ENCODE measurements at places on chromosomes 7 and 10. TPM values are rescaled to one million over a fixed set of nuclear protein-coding genes. Genes with fewer than 3 reads are reported as not detected.

DNA sequence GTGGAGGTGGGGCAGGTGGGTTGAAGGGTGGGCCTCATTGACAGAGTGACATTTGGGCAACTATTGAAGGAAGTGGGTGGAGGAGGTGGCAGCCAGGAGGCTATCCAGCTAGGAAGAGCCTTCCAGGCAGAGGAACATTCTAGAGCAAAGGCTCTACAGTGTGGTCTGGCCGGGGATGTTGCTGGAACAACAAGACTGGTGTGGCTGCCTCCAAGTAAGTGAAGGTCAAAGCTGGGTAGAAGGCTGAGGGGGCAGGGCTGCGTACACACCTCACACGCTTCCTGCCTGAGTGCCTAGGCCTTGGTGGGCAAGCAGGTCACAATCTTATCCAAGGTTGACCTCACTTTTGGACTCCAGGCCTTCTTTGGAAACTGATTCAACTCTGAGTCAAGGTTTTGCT is 6.6 kb downstream of the CPA1 start:
- no peak overlapping the region for H3K4me3 ChIP-seq
- no peaks in the 10 kb centered on the region for H3K36me3 ChIP-seq
- H3K27ac ChIP-seq: no peak overlapping the region
- no peaks in the 10 kb centered on the region for H3K4me1 ChIP-seq

- H3K4me1 ChIP-seq: no peaks in the 10 kb centered on the region
- no peak for DNase-seq
- no peaks in the 10 kb centered on the region for H3K27me3 ChIP-seq
- no peak within 1 kb of the TSS for H3K4me3 ChIP-seq
Measured at GRCh38 chr7:31687024-31687748, at the start of gene PPP1R17. Gene PPP1R17, plus strand, starts transcription at chr7:31687215. Its CDS starts 5,227 bp downstream, at chr7:31692442.

- H3K4me3 ChIP-seq: no peak overlapping the region
- H3K36me3 ChIP-seq: no peaks in the 10 kb centered on the region
- DNase-seq: no peak
- no peak overlapping the region for H3K27ac ChIP-seq
- no peaks in the 10 kb centered on the region for H3K27me3 ChIP-seq
Measured at GRCh38 chr7:18771834-18772566, 276.5 kb downstream of the HDAC9 start.

- H3K4me1 ChIP-seq: no peaks in the 10 kb centered on the region
- no peak overlapping the region for H3K4me3 ChIP-seq
- no peaks in the 10 kb centered on the region for H3K36me3 ChIP-seq
- no peak for DNase-seq
- H3K27me3 ChIP-seq: no peaks in the 10 kb centered on the region
Measured at GRCh38 chr10:75291805-75292204, 56.0 kb upstream of the COMTD1 start.

- H3K4me1 ChIP-seq: no peaks in the 10 kb centered on the region
- H3K36me3 ChIP-seq: no peaks in the 10 kb centered on the region
- DNase-seq: no peak
- H3K27me3 ChIP-seq: no peaks in the 10 kb centered on the region
- no peak overlapping the region for H3K27ac ChIP-seq
Measured at GRCh38 chr7:101211501-101211900, 5.9 kb downstream of the PLOD3 start.

DNA sequence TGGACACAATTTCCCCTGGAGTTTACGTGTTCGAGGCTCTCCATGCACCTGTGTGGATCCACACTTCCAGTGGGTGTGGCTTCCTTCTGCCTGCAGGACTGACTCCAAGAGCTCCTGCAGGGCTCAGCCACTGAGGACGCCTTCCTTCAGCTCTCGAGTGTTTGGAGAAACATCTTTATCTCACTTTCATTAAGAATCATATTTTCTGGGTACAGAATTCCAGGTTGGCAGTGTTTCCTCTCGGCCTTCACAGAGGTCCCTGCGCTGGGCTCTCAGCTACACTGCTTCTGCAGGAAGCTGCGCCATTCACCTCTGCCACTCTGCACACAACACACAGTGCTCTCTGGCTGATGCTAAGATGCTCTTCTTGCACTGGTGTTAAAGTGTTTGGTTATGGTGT is 69.9 kb upstream of the NKX6-2 start:
- no peak overlapping the region for H3K27ac ChIP-seq
- peaks cover 34% of the 10 kb centered on the region for H3K27me3 ChIP-seq
- no peaks in the 10 kb centered on the region for H3K36me3 ChIP-seq
- H3K4me3 ChIP-seq: no peak overlapping the region

DNA sequence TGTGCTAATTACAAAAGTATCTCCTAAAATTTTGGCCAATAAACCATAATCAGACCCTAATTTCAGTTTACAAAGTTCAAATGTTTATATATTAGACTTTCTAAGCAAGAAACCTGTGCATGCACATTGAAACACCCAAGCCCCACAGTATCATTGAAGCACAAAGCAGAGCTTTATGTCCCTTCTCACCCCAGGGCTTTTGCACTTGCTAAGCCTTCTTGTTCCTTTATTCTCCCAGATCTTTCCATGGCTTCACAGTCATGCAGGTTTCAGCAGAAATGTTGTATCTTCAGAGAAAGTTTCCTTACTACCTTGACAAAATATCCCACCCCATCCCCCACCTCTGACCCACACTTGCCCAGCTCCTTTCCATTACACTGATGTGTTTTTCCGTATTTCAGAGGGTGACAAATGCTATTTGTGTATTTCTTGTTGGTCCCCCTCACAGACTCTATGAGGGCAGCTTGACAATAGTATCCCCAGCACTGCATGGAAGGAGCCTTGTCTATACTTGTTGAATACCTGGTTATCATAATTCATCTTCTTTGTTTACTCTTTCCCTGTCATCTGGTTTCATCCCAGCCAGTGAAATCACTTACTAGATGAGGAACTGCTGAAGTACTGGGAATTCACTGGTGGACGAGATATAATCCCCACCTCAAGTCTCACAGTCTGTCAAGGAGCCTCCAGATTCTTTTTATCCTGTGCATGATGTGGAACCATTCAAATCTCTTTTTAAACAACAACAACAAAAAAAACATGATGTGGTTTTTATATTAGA is 24.0 kb upstream of the PCGF5 start:
- H3K4me1 ChIP-seq: no peaks in the 10 kb centered on the region
- H3K27ac ChIP-seq: no peak overlapping the region
- no peak for DNase-seq
- no peaks in the 10 kb centered on the region for H3K36me3 ChIP-seq

GRCh38 chr10:122157451-122157850 is 113.6 kb upstream of the BTBD16 start:
- no peak overlapping the region for H3K4me3 ChIP-seq
- no peak for DNase-seq
- no peaks in the 10 kb centered on the region for H3K27me3 ChIP-seq
- no peak overlapping the region for H3K27ac ChIP-seq

DNA sequence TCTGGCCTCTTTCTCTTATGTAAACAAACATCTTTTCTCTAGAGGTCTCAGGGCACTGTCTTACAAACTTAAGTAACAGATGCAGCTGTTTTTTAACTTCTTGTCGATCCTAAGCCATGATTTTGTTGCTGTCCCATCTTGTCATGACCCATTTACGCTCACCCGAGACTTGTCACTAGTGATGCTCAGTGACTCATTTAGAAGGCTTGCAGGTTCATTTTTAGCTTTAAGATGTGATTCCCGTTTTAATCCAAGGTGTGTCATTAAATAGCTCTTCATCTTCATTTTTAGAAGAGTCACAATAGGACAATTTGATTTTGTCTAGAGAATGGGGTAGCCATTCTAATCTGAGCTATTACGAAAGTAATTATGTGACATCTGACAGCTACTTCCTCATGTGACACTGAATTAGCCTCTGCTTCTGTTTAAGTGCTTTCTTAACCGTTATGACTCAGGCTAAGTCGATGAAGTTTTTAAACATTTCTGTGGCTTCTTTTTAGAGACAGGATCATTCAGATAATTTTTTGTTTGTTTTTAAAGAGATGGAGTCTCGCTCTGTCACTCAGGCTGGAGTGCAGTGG is 42.7 kb downstream of the SPDYE5 start:
- H3K36me3 ChIP-seq: no peaks in the 10 kb centered on the region
- H3K27ac ChIP-seq: no peak overlapping the region
- no peaks in the 10 kb centered on the region for H3K4me1 ChIP-seq

DNA sequence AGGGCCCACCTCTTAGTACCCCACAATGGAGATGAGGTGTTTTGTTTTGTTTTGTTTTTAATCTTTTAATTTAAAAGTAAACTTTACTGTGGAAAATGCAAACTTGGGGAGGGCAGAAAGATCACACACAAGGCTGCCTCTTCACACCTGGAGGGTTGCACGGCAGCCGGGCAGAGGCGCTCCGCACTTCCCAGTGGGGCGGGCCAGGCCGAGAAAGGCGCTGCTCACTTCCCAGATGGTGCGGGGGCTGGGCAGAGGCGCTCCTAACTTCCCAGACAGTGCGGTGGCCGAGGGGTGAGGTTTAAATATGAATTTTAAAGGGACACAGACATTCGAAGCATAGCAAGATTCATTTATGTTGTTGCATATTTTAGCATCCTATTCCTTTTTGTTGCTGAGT is 235.9 kb upstream of the MTPN start:
- H3K27me3 ChIP-seq: no peaks in the 10 kb centered on the region
- no peak overlapping the region for H3K27ac ChIP-seq
- H3K36me3 ChIP-seq: no peaks in the 10 kb centered on the region
- H3K4me3 ChIP-seq: no peak overlapping the region
- no peak for DNase-seq

DNA sequence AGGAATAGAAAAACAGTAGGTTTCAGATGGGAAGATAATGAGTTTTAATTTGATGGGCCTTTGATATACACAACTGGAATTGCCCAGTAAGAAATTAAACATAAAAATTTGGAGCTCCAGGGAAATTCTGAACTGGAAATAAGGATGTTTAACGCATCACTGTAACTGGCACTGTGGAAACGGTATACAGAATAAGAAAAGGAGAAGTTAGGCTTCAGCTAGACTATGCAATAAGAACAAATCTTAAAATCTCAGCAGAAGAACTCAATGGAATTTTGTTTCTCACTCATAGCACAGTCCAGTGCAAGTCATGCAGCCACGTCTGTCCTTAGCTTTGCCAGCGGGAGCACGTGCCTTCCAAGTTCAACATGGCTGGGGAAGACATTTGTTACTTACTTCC is 52.9 kb upstream of the FGL2 start:
- DNase-seq: no peak
- no peak overlapping the region for H3K27ac ChIP-seq
- no peaks in the 10 kb centered on the region for H3K4me1 ChIP-seq
- H3K36me3 ChIP-seq: no peaks in the 10 kb centered on the region
- H3K27me3 ChIP-seq: no peaks in the 10 kb centered on the region

DNA sequence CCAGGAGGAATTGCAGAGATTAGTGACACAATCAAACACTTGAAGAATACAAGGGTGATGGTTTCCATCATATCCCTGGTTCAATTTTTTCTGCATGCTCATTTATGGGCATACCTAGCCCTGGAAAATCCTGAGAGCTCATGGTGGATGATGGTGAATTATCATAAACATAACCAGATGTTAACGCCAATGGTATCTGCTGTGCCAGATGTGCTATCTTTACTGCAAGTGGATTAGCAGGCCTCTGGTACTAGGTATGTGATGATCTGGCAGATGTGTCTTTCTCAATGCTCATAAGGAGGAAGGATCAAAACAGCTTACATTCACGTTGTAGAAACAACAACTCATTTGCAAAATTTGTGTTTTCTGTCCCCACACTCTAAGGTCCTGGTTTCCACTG is 150.5 kb downstream of the FZD1 start:
- H3K4me3 ChIP-seq: no peak overlapping the region
- DNase-seq: no peak
- H3K27ac ChIP-seq: no peak overlapping the region
- H3K27me3 ChIP-seq: no peaks in the 10 kb centered on the region
- H3K36me3 ChIP-seq: no peaks in the 10 kb centered on the region

DNA sequence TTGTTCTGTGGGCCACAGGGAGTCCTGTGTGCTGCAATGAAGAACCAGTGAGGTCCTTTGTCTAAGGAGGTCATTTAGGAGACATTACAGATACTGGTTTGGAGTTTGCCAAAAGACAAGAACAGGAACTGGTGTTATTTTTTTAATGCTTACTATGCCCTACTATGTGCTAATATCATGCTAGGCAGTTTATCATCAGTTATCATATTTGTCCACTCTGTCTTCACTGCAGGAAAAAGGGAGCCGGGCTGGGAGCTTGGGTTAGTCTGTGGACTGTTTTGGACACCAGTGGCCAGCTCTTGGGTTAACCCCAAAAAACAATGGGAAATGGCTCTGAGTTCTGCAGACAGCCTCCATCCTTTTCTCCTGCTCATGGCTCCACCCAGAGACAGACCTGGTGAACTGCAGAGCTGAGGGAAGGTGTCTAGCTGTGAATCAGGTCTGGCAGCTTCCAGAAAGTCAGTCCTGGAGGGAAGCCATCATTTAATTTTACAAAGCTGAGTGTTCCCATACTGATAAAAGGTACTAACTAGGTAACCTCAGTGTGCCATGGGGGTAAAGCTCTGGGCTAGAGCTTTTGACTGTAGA is 101.2 kb upstream of the ZNF746 start:
- H3K36me3 ChIP-seq: no peaks in the 10 kb centered on the region
- no peaks in the 10 kb centered on the region for H3K27me3 ChIP-seq
- H3K4me1 ChIP-seq: no peaks in the 10 kb centered on the region

The ATRNL1 gene
- total RNA-seq: 0.16 TPM

The STK31 gene
- 0.64 TPM for total RNA-seq

The PTF1A gene
- total RNA-seq: not detected

The NSUN6 gene
- 28.4 TPM for total RNA-seq

The ALOX5 gene
- 49.0 TPM for total RNA-seq

The FFAR4 gene
- 2.9 TPM for total RNA-seq

The NKX1-2 gene
- not detected for total RNA-seq

The ADIRF gene
- total RNA-seq: 1,074 TPM

The SLC18A3 gene
- total RNA-seq: not detected

The METTL27 gene
- total RNA-seq: 7.0 TPM
